Glutamatergic neuron (in vitro differentiated cells): ENCODE measurements at places on chromosomes 6 and 20. TPM values are rescaled to one million over a fixed set of nuclear protein-coding genes. Genes with fewer than 3 reads are reported as not detected.

Gene POPDC3
- total RNA-seq = 10.9 TPM

Gene RAE1
- 28.3 TPM for total RNA-seq

Gene CASS4
- total RNA-seq = not detected

DNA sequence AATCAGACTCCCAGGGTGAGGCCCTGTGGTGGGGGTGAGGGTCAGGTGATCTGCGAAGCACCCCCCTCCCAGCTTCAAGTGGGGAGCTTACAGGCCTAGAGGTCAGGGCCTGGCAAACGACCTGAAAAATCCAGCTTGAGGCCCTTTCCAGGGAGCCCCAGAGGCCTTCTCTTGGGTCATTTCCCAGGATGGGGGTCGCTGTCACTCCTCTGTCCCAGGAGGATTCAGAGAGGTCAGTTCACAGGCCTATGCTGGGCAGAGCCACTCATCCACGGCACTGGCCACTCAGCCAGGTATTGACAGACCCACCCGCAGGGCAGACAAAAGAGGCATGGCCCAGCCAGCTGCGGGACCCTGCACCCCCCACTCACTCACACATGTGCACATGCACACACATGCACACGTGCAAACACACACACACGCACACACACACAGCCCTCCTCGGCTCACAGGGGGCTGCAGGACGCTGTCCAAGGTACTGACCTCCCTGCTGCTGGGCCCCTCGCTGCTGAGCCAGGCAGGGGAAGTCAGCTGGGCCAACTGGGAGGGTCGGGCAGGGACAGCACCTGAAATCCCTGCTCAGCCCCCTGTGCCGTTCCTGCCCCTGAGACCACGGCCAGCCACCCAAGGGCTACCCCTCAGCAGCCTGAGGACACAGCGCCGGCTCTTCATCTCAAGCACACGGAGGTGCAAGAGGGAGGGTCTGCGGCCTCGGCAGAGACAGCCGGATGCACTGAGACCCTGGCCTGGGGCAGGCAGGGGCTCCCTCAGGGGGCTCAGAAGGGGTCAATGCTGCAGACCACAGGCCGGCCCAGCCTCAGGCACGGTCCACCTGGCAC, 113.8 kb downstream of the TAF4 start:
- DNase-seq = no peak

GRCh38 chr20:31566319-31566657, 38.8 kb upstream of the ID1 start:
- DNase-seq = no peak
